ENCODE measurements at places on chromosomes 3 and 15.

DNA sequence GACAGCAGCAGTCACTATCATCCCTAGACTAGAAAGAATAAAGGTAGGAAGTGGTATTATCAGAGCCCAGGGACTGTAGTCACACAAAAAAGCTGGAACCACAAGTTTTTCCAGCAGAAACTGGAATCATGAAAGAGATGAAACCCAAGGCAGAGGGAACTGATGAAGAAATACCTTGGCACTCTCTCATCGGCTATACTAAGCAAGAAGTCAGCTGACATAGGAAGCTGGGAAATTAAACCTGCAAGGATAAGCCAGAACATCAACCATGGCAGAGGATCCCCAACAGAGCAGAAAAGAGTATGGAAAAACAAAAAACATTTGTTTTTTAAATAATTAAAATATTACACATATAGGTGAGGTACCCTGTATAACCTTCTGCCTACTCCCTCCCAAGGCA is 86.5 kb downstream of the AQR start:
- DNase-seq, result no peak

DNA sequence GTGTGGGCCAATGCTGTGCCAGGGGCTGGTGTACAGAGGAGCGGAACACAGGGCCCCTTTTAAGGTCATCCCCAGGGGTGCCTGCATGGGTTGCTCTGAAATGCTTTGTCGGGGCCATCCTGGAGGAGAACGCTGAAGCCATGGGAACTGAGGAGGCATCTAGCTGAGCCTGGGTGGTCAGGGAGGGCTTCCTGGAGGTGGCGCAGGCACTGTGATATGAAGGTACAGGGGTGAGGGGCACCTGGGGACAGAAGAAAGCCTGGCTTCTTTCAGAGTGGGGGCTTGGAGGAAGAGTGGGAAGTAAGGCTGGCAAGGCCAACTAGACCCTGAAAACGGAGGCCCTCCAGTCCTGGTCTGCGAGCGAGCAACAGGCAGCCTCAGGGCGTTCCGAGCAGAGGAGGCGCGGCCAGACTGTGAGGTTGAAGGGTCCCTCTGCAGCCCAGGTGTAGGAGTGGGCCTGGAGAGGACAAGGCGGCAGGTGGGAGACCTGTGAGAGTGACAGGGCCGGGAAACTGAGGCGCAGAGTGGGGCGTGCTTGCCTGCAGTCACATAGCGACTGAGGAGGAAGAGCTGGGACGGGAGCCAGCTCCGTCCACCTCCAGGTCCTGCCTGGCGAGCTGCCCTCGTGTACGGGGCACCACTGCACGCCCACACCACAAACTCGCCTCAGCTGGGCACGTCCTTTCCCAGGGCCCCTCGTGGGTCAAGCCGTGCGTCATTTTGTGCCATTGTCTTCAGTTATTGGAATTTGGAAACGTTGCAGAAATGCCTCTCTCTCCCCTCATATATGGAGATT is 4.1 kb downstream of the FBLN2 start:
- no peak for DNase-seq

DNA sequence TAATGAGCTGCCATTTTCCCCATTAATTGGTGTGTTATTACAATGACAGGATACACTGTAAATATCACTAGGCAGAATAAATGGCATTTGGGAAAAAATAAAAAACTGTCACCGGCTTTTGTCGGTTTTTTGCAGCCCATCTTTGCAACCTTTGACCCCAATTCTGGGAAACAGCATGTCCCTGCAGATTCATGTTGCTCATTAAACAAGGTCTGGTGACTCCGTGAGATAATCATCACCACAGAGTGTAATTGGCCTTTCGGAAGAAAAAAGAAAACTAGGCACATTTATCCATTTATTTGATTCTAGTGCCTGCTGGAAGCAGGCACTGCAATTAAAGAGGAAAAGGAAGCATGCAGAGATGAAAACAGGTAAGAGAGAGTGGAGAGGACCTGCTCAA is 64.5 kb downstream of the TRAT1 start:
- DNase-seq, result no peak

- DNase-seq, result no peak
Measured at GRCh38 chr15:27672537-27672936, 426.6 kb downstream of the OCA2 start.

DNA sequence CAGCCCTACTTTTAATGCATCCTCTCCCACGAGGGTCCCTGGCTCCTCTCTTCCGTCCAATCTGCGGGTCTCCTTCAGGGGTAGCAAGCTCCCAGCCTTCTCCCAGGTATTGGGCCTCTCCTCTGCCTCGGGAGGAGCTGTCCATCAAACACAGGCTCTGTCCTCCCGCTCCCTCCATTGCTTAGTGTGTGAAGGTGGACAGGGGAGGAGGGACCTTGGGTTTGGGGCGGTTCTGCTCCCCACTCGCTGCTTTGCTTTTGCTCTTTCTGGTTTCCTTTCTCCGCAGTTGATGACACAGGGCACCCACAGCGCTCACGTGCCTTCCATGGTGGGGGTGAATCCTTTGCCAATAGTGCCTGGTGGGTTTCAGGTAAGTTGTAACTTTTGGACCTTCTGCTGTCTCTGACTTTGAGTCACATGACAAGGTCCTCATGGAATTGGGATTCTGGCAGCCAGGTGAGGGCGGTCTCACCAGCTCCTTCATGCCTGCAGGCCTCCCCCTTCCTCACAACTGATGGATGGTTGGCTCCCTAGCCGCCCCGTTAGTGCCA is 18.9 kb downstream of the MUC20 start:
- DNase-seq, result no peak

DNA sequence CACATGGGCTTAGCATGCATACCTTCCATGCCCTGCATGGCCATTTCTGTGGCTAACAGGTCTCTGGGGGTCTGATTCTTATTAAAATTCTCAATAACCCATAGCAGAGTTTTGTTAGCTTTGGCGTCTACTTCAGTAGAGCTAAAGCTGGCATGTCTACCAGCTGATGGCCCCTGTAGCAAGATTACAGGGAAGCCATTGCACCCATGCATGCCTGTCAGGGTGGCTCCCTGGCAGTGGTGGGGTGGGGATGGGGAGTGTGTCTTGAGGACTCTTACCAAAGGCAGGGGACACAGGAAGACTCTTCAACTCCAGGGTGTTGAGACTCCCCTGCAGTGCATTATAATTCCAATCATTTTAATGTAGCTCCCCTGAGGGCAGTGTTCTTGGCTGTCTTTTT is 4.7 kb downstream of the KY start:
- DNase-seq, result no peak

DNA sequence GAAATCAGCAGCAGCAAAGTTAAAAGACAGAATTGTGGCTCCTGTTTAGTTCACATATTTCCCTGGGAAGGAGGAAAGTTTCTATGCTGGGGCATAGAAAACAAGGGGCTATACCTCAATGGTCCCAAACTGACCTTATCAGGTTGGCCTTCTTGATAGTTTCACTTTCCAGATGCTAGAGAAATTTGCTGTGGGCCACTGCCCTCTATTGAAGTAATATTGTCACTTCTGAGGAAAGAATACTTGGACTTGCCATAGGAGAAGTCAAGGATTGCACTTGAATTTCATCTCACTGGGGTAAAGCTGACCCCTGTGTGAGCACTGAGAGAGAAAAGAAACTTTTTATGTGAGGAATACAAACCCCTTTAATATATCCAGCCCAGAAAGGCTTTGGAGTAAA is 49.3 kb upstream of the XCR1 start:
- no peak for DNase-seq

- DNase-seq, result no peak
Measured at GRCh38 chr3:107973152-107973551, 117.7 kb downstream of the CD47 start.

DNA sequence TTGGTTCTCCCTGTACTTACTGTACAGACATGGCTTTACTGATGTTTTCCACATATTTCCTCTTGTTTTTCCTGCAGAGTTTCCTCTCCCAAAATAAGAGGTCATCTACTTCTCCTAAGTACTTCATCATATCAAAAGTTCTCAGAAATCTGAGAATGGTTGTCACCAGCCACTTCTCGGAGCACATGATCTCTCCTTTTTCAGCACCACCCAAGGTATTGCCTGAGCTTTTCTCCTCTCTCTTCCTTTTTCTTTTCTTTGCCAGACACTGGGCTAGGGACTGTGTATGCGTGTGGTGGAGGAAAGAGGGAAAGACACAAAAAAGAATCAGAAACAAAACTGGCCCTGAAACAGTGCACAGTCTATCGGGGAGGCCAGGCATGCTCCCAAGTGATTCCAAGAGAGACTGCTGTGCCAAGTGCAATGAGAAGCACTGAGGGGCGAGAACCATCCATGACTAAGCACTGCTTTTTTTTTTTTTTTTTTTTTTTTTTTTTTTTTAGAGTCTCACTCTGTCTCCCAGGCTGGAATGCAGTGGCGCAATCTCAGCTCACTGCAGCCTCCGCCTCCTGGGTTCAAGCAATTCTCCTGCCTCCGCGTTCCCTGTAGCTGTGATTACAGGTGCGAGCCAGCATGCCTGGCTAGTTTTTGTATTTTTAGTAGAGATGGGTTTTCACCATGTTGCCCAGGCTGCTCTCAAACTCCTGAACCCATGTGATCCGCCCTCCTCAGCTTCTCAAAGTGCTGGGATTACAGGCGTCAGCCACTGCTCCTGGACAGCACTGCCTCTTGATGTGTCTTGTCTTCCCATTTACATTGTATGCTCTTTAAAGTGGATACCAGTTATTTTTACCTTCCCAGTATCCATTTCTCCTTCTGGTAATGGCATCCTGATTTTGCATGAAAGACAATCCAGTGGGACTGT is 194.0 kb upstream of the FEZF2 start:
- no peak for DNase-seq

DNA sequence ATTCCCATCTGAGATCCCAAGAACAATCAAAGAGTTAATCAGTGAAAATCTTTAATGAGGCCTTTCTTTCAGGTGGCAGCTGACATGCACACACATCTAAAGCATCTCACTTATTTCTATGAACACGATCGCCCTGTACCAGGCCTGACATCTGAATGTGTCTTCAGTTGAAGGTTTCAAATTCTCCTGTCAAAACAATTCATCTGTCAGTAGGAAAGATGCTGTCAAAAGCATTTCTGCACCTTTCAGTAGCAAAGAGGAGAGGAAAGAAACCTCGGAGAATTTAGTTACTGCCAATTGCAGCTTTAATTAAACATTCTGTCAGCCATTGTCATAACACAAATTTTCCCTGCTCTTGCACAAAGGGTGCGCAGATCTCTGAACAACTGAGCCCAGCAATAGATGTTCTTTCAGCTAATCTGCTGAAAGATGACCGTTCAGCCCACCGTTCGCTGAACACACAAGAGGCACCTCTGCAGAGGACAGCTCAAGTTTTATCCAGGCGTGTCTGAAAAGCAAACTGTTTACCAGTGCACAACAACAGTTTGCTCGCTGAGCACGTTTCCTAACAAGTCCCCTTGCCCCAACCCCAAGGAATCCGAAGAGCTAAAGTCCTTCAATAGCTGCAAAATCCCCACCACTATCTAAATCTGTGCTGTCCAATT is 34.1 kb downstream of the LRIG1 start:
- no peak for DNase-seq

GRCh38 chr3:43748645-43749044 is 57.9 kb downstream of the ABHD5 start:
- no peak for DNase-seq

- no peak for DNase-seq
Measured at GRCh38 chr3:33823821-33824220, 25.4 kb downstream of the PDCD6IP start.

GRCh38 chr3:138434875-138435772 is 708 bp downstream of the ESYT3 start:
- DNase-seq, result no peak

DNA sequence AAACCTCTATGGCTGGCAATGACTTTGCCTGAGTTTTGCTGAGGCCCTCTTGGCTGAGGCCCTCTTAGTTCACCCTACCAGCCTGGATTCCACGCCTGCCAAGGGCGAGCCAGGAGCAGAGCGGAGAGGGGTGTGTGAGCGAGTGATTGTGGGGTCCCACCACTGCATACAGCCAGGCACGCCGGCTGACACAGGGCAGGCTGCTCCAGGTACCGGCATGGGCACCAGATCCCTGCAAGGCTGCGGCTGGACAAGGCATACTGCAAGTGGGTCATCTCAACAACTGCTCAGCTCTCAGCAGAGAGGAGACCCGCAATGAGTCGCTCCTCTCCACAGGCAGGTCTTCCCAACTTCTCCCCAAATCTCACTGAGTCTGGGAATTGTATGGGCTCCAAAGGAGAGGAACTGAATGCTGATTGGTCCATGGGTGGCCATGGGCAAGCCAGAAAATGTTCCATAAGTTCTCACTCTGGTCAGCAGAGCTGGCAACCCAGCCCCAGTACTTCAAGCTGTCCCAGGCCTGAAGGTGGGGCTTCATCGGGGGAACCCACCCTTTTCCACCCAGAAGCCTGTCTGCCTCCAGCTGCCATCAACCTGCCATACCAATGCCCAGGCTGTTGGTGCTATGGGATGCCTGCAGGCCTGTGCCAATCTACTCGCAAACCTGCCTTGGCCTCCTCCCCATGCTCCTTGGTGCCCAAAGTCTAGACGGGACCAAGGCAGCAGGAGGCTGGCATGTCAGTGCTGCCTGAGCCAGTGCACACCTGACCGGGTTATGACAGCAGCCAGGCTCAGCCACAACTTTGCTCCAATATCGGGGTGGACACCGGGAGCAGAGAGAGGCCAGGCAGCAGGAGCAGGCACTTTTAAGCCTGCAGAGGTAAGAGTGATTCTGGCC is 1273.6 kb upstream of the GBE1 start:
- no peak for DNase-seq

GRCh38 chr3:134576831-134577230 is 74.0 kb downstream of the KY start:
- no peak for DNase-seq

GRCh38 chr3:9168241-9168741 is 81.2 kb downstream of the SRGAP3 start:
- DNase-seq, result no peak

DNA sequence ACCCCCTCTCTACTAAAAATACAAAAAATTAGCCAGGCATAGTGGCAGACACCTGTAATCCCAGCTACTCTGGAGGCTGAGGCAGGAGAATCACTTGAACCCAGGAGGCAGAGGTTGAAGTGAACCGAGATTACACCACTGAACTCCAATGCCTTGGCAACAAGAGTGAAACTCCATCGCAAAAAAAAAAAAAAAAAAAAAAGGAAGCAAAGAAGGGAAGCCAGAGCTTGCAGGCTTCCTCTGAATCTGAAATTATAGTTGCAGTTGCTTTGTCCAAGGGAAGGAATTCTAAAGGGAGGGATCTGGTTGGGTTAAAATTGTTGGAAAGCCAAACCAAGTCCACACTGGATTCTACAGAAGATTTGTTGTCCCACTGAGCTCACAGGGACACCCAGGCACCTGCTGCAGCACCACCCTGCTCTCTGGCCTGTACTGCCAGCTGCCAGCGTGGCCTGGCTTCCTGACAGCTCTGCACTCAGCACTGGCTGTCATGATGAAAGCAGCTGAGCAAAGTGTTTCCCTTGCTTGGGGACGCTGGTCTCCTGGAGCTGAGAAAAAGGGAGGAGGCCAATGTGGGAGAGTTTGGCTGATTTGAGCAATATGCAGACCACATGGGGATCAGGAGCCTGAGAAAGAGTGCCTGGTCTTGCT is 88.8 kb upstream of the HES1 start:
- no peak for DNase-seq
